SK-N-SH (cell line): ENCODE measurements at places on chromosomes 2 and 18. TPM values are rescaled to one million over a fixed set of nuclear protein-coding genes. Genes with fewer than 3 reads are reported as not detected.

- H3K36me3 ChIP-seq: no peaks in the 10 kb centered on the region
- H3K27me3 ChIP-seq: no peaks in the 10 kb centered on the region
- DNase-seq: no peak
- H3K4me1 ChIP-seq: no peaks in the 10 kb centered on the region; the same call in 1 of the 2 replicates
- H3K27ac ChIP-seq: no peak overlapping the region
- H3K4me3 ChIP-seq: no peak overlapping the region
Observed at GRCh38 chr2:238841542-238842164, 6.2 kb upstream of the TWIST2 start.

DNA sequence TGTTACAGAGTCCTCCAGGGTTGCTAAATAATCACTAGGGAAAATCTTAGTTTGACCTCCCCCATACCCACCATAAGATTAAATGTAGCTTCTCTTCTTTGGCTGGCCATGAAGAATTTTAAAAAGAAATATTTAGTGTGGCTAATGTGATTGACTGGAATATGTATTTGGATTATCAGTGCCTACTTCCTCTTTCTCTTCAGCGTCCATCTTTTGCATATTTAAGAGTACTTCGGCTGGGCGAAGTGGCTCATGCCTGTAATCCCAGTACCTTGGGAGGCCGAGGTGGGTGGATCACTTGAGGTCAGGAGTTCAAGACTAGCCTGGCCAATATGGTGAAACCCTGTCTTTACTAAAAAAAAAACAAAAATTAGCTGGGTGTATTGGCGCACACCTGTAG is 28.8 kb downstream of the ADAM23 start:
- H3K27ac ChIP-seq: no peak overlapping the region

DNA sequence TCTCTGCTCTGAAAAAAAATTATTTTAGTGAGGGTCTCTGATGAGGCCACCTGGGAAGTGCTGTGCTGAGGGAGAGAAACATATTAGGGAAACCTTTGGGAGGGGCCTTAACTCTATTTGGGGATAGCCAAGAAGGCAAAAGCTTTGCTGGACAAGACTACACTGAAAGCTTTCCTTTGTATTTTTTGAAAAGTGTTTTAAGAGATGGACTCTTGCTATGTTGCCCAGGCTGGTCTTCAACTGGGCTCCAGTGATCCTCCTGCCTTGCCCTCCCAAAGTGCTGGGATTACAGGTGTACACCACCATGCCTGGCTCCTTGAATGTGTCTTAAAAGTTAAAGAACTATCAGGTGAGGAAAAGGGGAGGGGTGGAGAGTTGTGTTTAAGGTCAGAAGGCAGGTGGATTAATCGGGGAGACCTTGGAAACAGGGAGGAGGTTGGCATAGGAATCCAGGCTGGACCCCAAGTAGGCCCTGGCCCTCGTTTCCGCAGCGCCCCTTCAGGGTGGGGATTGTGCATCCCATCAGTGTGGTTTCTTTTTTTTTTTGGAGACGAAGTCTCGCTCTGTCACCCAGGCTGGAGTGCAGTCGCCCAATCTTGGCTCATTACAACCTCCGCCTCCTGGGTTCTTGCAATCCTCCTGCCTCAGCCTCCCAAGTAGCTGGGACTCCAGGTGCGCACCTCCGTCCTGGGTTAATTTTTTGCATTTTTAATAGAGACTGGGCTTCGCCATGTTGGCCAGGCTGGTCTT is 92.1 kb downstream of the MYCN start:
- H3K36me3 ChIP-seq: no peaks in the 10 kb centered on the region
- H3K27me3 ChIP-seq: no peaks in the 10 kb centered on the region
- no peak overlapping the region for H3K4me3 ChIP-seq
- H3K4me1 ChIP-seq: no peaks in the 10 kb centered on the region
- no peak overlapping the region for H3K27ac ChIP-seq
- no peak for DNase-seq

MDH1B gene
- 1.7 and 2.8 TPM in 2 replicates for polyA plus RNA-seq

C2orf69 gene
- 1.8 and 2.2 TPM in 2 replicates for polyA plus RNA-seq

TLX2 gene
- polyA plus RNA-seq: 24.5 and 25.6 TPM in 2 replicates

CPS1 gene
- 9.2 and 13.5 TPM in 2 replicates for polyA plus RNA-seq
